ENCODE measurements at places on chromosomes 16 and 17.

GRCh38 chr17:70332356-70333210, 163.3 kb downstream of the KCNJ2 start:
- no peak for DNase-seq

DNA sequence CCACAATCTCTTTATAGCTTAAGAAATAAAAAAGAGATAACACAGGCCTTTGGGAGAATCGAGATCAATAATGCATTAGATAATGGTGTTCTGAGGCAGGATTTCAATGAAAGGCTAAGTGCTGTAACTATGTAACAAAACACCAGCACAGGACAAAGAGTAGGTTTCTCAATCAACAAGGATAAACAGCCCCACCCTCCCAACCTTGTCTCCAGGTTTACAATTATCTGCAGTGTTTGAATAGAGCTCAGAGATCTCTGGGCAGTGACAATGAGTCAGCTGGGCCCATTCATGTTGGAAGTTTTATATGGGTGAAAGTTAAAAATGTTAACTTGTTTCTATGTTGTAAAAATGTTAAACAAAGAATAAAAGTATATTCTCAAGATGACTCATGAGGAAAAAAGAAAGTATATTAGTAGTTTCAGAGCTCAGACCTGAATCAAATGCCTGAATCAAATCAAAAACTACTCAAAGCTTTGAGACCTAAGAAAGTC, 17.0 kb upstream of the KRT20 start:
- DNase-seq: peak; percentile 52

- DNase-seq: no peak
Observed at GRCh38 chr17:57337390-57337789, 81.1 kb downstream of the MSI2 start.

DNA sequence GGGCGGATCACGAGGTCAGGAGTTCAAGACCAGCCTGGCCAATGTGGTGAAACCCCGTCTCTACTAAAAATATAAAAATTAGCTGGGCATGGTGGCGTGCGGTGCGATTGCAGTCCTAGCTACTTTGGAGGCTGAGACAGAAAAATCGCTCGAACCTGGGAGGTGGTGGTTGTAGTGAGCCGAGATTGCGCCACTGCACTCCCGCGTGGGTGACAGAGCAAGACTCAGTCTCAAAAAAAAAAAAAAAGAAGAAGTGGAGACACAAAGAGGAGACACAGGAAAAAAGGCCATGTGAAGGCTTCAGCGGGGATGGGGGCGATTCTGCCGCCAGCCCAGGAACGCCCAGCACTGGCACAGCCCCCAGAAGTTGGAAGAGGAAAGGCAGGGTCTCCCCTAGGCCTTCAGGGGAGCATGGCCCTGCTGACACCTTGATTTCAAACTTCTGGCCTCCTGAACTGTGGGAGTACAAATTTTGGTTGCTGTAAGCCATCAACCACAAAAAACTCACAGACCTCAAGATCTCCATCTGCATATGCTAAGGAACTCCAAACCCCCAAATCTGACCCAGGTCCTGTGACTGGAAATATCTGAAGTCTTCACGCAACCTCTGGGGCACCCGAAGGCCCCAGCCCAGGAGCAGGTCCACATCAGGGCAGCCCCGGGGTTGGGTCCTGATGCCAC, 7.0 kb downstream of the SGSH start:
- DNase-seq: no peak

DNA sequence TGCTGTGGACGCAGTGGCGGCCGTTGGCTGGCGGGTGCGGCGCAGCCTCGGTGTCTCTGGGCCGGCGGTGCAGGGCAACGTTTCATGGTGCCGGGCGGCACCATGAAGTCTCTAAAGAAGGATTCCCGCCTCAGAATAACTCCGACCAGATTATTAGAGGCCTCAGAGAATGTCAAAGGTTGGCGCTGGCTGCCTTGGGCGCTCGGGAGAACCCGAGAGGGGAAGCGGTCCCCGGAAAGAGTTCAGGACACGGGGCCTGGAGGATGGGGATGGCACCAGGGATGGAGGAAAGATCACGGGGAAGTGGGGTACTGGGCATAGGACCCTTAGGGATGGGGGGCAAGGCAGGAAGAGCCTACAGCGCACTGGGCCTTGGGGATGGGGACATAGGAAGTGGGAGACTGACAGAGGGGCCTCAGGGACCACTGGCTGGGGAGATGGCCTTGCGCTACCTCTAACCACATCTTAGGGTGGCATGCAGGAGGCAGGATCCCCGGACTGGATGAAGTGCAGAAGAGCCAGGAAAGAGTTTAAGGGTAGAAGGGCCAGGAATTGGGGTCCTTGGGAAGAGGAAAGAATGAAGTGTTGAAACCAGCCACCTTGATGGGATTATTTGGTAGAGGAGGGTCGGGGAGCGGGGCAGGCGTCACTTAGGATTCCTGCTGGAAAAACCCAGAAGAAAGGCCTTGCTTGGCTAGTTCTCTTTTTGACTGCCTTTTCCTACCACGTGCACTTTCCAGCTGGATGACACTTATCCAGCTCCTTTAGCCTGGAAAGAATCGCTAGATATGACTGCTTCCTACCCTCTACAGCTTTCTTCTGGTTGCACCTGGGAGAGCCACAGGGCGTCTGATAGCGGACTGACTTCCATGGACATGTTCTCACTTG, 578 bp downstream of the MYCBPAP start:
- no peak for DNase-seq

DNA sequence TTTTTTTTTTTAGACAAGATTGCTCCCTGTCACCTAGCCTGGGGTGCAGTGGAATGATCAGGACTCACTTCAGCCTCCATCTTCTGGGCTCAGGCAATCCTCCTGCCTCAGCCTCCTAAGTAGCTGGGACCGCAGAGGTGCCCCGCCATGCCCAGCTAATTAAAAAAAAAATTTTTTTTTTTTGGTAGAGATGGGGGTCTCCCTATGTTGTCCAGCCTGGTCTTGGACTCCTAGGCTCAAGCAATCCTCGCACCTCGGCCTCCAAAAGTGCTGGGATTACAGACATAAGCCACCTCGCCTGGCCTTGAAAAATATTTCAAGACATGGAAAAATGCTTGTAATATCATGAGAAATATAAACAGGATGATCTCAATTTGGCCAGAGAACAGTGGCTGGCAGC, 42.9 kb downstream of the HAPSTR1 start:
- DNase-seq: no peak

GRCh38 chr16:50819706-50820105, 77.8 kb downstream of the CYLD start:
- DNase-seq: no peak

DNA sequence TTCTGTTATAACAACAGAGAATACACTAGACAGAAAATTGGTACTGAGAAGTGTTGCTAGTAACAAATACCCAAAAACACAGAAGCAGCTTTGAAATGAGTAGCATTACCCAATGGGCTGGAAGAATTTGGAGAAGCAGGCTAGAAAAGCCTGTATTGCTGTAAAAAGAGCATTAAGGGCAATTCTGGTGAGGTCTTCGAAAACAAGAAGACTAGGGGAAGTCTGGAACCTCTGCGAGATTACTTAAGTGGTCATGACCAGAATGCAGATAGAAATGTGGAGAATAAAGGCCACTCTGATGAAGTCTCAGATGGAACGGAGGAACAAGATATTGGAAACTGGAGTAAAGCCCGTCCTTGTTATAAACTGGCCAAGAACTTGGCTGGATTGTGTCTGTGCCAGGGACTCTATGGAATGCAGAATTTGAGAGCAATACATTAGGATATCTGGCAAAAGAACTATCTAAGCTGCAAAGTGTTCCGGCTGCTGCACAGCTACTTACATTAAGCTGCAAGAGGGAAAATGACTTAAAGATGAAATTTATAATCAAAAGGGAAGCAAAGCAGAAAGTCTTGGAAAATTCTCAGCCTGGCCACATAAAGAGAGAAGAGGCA, 44.9 kb upstream of the PEMT start:
- DNase-seq: no peak

- no peak for DNase-seq
Observed at GRCh38 chr17:57406131-57406980, 150.0 kb downstream of the MSI2 start.

GRCh38 chr16:90023078-90023447, 3.8 kb upstream of the DBNDD1 start:
- no peak for DNase-seq

- DNase-seq: no peak
Observed at GRCh38 chr16:10210944-10211343, 28.7 kb upstream of the GRIN2A start.

GRCh38 chr17:80818871-80819270, 172.8 kb upstream of the CHMP6 start:
- DNase-seq: no peak

DNA sequence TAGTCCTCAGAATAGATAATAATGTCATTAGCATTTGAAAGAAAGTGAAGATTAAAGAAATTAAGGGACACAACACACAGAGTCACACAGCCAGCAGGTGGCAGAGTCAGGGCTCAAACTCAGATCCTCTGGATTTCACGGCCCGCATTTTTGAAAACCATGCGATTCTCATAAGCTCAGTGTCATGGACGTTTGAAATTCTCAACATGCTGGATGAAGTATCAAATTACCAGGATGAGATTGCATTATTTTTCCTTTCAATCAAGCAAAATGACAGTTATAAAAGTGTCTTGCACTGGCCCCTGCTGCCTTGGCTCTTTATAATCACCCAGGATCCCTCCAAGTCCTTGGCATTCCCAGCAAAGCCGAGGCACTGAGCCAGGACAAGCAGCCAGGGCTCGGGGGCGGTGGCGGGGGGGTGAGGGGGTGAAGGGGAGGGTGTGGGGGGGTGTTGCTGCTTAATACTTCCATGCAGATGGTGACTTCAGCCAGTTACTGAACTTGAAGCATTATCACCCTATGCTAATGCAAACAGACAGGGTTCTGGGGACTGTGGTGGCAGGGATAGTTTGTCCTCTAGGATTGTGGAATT, 6.6 kb upstream of the BMERB1 start:
- peak; percentile 85 for DNase-seq

DNA sequence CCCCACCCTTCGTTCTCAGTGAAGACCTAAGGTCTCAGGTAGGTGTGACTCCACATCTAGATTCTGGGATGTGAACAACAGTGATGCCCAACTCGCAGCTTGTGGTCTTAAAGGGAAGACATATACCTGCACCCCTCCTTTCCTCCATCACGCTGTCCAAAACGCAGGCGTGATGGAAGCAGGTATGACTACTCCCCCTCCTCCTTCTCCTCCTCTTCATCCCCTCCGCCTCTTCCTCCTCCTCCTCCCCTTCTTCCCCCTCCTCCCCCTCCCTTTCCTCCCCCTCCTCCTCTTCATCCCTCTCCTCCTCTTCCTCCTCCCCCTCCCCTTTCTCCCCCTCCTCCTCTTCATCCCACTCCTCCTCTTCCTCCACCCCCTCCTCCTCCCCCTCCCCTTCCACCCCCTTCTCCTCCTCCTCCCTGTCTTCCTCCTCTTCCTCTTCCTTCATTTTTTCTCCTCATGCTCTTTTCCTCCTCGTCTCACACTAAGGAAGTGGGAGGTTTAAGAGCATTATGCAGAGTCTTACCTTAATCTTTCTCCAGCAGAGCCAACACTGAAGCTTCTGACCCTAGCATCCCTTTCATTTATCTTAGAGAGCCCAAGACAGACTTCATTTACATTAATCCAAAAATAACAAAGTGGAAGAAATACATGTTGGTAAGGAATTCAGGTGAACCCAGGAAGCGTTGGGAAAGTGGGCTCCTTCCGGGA, 352.5 kb downstream of the FOXL1 start:
- DNase-seq: no peak

DNA sequence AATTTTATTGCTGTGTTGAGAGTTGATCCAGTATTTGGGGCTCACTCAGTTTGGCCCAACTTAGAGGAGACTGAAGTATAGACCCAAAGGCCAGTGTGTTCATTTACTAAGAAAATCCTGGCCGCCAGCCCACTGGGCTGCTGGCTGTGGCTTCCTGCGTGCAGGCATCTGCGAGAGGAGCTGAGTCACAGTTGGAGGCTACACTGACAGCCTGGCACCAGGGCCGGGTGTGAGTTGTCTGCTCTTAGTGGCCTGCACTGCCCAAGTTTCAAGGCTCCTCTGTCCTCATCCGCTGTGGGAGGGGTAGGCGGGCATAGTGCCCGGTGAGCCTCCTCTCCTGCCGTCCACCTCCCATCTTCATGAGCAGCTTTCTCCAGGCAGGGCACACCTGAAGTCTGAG, 54.2 kb downstream of the PLD6 start:
- peak; percentile 96 for DNase-seq

- DNase-seq: no peak
Observed at GRCh38 chr17:44837196-44837595, 7.1 kb upstream of the GJC1 start.

- DNase-seq: no peak
Observed at GRCh38 chr17:60798576-60798975, 120.9 kb downstream of the BCAS3 start.

- peak; percentile 41 for DNase-seq
Observed at GRCh38 chr16:87375426-87376135, 8.0 kb downstream of the FBXO31 start.

DNA sequence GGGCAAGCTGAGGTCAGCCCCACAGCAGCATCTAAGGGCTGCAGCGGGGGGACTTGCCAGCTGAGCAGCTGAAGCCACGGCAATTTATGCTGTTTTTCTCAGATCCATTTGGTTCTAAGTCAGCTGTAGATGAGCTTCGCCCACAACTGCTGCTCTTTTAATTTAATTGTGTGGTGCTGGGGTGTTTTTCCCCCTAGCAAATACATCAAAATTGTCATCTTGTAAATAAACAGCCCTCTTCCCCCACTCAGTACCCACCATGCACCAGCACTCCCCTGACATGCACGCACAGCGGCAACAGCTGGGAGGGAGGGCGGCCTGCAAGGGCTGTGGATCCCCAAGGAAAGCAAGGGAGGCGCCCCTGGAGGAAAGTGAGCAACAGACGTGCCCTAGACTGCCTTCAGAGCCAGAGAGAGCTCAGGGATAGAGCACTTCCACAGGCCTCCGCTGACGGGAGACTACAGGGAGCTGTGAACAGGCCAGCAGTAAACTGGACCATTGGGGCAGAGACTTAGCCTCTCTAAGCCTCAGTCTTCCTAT, 149.5 kb downstream of the TMEM132E start:
- no peak for DNase-seq

DNA sequence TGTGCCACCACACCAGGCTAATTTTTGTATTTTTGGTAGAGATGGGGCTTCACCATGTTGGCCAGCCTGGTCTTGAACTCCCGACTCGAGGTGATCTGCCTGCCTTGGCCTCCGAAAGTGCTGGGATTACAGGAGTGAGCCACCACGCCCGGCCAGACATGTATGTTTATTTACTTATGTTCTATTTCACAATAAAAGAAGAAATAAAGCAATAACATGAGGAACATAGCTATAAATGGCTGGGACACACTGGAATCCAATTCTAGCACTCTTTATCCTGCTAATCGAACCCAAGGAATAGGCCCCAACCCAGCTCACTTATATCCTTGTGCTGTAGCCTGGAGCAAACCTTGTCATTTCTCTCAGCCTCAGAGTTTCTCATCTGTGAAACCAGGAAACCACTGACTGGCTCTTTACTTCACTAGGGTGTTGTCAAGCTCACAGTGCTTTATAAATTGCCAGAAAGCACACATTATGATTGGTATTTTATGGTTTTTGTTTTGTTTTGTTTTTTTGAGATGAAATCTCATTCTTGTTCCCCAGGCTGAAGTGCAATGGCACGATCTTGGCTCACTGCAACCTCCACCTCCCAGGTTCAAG, 4.3 kb upstream of the ODAD4 start:
- no peak for DNase-seq

GRCh38 chr17:62723842-62724241, 84.3 kb downstream of the MARCHF10 start:
- no peak for DNase-seq

Measured in fibroblast of mammary gland (primary cell).